ENCODE measurements at places on chromosomes 1 and 21.

DNA sequence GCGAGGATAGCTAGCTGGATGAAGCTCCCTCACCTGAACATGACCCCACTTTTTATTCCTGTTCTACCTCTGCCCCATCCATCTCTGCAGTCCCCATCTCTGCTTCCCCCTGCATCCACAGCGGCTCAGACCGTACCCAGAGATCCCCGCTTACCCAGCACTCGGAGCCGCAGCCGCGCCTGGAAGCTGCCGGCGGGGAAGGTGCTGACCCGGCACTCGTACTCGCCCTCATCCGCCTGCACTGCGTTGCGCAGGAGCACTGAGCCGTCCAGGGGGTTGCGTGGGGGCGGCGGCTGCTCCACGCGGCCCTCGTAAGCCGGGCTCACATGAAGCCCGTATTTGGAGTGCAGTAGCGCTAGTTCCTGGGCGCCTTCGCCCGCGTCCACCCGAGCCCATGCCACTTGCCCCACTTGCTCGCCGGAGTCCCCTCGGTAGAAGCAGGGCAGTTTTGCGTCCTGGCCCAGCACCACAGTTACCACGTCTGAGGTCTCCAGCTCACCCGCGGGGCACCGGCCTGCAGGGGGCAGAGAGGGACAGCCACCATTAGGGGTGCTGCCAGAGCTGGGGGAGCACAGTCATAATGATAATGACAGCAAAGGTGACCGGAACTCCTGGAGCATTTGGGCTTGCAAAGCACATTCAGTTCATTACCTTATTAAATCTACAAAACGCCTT is 9.8 kb downstream of the NECTIN4 start:
- DNase-seq, result no peak

DNA sequence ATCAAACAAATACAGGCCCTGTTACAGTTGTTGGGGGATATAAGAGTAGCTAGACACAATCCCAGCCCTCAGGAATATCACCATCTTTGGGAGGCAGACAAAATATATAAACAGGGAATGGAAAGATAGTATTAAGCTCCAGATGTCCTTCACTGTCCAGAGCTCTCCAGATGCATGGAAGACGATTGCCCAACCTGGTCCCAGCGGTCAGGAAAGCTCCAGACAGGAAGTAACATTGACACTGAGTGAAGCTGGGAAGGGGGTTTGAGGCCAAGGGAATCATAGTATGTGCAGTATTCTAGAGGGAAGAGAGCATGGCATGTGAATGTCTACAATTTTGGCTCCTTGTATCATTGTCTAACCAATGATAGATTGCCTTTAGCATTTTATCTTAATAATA is 173.9 kb upstream of the HOOK1 start:
- peak; percentile 42 for DNase-seq

DNA sequence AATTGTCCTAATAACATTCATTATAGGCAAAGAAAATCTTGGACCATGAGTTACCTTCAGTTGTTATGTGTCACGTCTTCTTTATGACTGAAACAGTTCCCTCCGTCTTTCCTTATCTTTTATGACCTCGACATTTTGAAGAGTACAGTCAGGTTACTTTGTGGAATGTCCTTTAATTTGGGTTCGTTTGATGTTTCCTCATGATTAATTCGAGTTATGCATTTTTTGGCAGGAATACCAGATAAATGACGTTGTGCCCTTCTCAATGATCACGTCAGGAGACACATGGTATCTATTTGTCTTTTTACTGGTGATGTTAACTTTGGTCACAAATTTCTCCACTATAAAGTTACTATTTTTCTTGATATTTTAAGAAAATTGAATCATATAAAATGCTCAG is 17.3 kb upstream of the KLF17 start:
- no peak for DNase-seq

DNA sequence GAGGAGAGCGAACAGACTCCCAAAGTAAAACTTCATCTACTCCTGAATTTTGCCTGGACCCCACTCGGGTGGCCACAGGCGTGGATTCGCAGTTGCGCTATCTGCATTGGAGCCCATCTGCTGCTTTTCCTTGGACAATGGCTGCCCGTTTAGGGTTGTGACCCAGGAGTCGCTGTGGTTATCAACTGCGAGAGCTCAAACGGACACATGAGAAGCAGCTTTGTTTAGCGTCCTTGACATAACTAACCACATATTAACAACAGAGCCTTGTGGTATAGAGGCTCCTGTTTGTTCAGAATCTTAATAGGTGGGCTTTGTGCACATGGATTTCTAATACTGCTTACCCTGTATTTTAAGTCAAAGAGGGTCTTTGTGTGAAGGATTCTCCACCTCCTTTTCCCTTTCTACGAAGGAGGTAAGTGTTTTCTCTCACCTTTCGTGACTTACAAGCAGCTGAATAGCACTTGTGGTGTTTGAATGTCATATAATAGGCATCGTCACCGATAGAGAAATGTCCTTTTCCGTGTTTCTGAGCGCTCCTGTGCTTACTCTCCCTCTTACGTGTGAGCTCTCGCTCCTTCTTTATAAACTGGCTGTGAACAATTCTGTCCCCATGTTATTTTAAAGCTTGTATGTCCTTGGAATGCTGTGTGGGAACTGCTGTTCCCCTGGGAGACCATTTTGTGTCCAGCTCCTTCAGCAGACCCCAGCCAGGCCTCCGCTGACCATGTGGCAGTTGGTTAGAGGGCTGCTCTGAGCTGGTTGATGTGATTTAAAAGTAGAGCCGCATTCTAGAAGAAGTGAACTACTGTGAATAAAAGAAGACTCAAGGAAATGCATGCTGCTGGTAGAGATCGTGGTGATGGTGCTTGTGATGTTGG is 441.4 kb downstream of the RPS6KC1 start:
- DNase-seq, result no peak

GRCh38 chr1:169044296-169044695 is 62.2 kb upstream of the ATP1B1 start:
- DNase-seq, result no peak

DNA sequence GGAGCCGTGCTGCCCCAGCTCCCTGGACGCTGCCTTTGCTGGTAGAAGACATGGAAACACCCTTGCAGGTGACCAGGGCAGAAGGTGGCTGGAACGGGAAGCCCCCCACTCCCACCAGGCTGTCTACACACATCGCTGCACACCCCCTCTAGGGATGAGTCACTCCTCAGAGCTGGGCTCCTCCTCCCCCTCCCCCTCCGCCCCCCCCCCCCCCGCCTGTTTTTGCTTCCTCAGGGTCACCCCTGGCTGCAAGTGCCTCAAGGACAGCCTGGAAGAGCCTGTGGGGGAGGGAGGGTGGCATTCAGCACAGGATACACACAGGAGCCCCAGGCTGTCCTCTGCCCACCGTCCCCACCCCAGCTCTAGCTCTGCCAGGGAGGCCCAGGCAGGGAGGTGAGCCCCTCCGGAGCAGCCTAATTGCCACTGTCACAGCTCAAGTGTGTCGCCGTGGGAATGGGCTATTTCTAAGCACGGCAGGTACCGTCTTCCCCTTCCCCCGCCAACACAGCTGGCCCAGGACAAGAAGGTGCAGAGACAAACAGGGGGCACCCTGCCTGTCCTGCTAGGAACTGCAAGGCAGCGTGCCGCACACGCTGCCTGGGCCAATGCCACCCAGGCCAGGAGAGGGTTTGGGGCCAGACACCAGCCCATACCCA is 2.5 kb downstream of the FNDC10 start:
- no peak for DNase-seq

GRCh38 chr1:57517587-57518374 is 93.9 kb upstream of the DAB1 start:
- no peak for DNase-seq

- DNase-seq, result no peak
Observed at GRCh38 chr1:178630417-178630816, 94.6 kb upstream of the RALGPS2 start.

- no peak for DNase-seq
Observed at GRCh38 chr1:117770981-117771531, 158.4 kb downstream of the GDAP2 start.

GRCh38 chr1:231311720-231312431 is 25.8 kb downstream of the EXOC8 start:
- DNase-seq, result no peak

GRCh38 chr1:231616667-231617066 is 9.9 kb upstream of the DISC1 start:
- DNase-seq, result no peak

DNA sequence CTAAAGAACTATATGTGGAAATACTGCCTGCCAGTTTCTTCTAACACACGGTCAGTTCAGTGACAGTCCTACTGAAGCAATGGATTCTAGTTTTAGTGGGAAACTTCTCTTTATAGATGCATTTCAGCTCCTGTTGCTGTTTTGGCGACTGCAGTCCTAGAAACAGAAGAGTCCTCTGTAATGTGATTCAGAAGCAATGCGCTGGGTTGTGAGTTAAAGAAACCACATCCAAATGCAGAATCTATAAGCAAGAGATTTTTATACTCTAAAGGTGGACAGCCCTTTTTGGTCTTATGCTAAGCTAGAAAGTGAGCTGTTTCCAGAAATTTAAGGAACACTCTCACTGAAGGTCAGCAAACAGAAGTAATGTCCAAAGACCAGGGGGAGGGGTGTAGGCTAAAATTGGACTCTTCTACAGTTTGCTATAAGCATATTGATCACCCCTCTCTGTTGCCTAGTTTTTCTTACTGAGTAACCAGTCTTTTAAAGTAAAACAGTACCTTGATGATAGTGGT is 30.8 kb downstream of the DUSP10 start:
- peak; percentile 28 for DNase-seq

DNA sequence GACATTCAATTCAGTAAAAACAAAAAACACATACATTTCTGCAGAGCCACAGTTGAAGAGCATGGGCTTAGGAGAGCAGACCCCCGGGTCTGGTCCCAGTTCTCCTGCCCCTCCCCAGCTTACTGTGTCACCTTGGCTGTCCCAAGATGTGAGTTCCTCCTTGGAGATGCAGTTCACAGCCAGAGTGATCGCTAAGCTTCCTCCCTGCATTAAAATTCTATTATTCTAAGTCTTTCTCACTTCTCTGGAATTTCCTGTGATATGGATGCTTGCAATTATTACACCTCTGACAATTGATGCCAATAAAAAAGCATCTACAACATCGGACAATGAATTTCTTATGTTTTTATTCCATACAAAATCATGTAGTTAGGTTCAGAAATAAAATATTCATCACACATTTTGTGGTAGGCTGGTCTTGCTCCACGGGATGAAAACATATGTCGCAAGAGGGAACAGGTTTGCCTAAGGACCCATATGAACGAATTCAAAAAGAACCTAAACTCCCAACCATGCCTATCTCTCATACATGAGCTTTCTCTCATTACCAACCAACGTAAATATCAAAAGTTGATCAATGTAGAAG is 328.5 kb upstream of the RUNX1 start:
- no peak for DNase-seq

GRCh38 chr1:68703921-68704354 is 207.1 kb upstream of the DEPDC1 start:
- no peak for DNase-seq

- DNase-seq, result no peak
Observed at GRCh38 chr1:207951652-207952051, 40.7 kb upstream of the CD34 start.

DNA sequence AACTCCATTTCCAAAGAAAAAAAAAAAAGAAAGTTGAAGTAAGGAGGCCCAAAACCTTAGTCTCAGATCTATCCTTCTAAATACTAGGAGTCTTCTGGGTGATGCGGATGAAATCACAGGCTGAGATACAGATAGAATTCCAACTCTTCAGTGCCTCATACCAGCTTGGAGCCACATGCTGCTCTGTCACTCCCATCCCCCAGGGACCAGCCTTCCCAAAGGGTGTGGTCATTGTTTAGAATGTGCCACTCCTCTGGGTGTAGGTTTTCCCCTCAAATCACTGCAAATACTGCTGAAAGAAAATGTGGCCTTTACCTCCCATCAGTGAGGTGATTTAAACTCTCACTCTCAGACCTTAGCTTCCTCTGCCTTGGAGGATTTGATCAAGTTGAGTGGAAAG is 112.9 kb downstream of the CDC7 start:
- no peak for DNase-seq

GRCh38 chr1:43558346-43558841 is 27.7 kb downstream of the PTPRF start:
- DNase-seq, result no peak

GRCh38 chr1:8065369-8065768 is 39.3 kb upstream of the ERRFI1 start:
- no peak for DNase-seq

DNA sequence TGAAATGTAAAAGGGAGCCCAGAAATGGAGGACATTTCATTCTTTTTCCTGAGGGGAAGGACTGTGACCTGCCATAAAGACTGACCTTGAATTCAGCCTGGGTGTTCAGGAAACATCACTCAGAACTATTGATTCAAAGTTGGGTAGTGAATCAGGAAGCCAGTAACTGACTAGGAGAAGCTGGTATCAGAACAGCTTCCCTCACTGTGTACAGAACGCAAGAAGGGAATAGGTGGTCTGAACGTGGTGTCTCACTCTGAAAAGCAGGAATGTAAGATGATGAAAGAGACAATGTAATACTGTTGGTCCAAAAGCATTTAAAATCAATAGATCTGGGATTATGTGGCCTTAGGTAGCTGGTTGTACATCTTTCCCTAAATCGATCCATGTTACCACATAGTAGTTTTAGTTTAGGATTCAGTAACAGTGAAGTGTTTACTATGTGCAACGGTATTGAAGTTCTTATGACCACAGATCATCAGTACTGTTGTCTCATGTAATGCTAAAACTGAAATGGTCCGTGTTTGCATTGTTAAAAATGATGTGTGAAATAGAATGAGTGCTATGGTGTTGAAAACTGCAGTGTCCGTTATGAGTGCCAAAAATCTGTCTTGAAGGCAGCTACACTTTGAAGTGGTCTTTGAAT is 2.9 kb downstream of the RGS2 start:
- no peak for DNase-seq

- DNase-seq, result no peak
Observed at GRCh38 chr1:197466813-197467212, 198.8 kb downstream of the CRB1 start.

DNA sequence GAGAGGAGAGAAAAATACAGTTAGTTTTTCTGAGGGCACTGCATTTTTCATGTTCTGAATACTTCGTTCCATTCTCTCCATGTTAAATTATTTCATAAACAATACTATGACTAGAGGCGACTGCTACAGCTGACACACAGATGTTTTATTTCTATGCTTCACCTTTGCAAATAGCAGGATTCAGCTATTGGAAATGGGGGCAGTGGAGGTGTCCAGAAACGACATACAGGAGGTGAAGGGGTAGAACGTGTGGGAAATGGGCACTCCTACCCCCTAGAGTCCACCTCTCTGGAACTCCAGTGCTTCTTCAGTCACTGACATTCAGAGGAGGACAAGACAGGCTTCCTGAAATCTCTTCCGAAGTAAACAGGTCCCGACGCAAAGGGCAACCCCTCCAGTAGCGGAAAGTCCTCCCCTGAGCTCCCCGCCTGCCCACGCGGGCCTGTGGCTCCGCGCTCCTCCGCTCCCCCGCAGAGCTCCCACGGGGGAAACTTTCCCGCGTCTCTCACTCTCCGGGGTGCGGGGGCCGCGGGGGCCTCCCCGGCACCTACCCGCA is 480 bp downstream of the DPYD start:
- DNase-seq, result peak; percentile 41

GRCh38 chr1:37596182-37596667 is 488 bp upstream of the GNL2 start:
- DNase-seq, result no peak

All from hindlimb muscle (tissue), 1 donor.